WERI-Rb-1 (cell line): ENCODE measurements at places on chromosomes 7 and 10.

DNA sequence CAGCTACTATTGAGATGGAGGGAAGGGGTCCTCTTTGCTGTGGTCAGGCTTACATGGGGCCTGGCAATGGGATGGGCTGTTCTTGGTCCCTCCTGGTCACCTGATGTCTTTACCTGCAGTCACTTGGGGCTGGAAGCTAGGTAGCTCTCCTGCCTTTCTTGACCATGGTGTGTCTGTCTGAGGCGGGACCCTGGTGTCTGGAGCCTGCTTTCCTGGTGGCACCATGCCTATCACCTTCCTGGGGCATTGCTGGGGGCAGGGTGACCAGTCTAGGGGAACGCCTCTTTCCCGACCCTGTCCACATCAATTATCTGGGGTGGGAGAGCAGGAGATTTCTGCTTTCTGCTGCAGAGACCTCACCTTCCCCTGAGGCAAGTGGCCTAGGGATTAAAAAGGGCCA lies 55.6 kb downstream of the ARHGAP22 start:
- no peak for DNase-seq

DNA sequence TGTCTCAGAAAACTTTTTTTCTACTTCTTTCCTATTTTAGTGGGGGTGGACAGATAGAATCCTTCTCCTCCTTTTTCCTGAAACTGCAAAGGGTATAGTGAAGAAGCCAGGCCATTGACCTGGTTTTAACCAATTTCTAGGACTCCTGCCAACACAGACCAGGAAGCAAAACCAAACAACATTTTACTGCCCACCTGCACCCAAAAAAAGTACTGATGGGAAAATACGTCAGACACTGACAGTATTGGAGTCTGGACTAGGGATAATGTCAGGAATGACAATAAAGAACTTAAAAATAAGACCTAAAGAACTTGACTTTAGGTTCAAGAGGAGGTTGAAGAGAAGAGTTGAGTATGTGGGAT lies 5.0 kb upstream of the STEAP4 start:
- DNase-seq = no peak

DNA sequence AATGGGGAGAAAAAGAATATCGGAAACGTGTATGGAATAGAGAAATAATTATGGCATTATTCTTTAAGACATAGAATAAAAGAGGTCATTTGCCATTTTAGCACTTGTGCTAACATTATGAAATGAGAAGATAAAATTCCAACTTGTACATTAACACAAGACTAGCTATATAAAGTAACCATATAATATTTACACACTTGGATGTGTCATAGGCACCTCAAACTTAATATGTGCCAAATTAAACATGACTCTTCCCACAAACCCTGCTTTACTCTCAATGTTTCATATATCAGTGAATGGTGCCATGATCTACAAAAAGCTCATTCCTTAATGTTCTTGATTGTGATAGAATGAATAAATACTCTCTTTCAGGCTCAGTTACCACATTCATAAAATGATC lies 4.1 kb upstream of the MINDY3 start:
- no peak for DNase-seq

GRCh38 chr10:131775833-131776232 lies 125.0 kb upstream of the PPP2R2D start:
- no peak for DNase-seq

DNA sequence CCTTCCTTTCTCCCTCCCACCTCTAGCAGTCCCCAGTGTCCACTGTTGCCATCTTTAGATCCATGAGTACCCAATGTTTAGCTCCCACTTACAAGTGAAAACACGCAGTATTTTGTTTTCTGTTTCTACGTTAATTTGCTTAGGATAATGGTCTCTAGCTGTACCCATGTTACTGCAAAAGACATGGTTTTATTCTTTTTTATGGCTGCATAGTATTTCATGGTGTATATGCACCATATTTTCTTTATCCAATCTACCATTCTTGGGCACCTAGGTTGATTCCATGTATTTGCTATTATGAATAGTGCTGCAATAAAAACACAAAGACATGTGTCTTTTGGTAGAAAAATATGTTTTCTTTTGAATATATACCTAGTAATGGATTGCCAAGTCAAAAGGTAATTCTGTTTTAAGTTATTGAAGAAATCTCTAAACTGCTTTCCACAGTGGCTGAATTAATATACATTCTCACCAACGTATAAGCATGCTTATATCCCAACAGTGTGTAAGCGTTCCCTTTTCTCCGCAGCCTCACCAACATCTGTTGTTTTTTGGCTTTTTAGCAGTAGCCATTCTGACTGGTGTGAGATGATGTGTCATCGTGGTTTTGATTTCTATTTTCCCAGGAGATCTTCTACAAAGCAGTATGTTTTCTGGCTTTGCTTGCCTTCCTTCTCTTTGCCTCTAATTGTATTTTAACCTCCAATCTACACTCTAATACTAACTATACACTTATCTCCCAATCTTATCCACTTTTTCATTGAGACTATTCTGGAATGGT lies 179.5 kb upstream of the PHF14 start:
- no peak for DNase-seq

DNA sequence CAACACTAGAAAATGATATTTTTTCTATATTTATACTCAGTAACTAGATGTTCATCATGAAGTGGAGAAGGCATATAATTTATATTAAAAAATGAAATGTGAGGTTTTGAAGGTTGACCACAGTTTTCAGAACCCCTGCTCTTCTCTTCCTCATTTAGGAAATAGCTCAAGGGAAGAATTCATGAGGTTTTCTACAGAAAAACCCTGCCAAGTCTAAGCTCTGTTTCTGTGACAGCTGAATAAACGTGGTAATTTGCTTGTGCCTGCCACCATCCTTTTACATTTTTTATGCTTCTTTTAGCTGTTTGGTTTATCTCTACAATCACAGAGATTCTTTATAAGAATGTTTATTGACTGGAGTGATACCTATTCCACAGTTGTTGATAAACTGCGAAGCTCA lies 630.3 kb upstream of the POT1 start:
- no peak for DNase-seq
